ENCODE measurements at places on chromosomes 3 and 15. TPM values are rescaled to one million over a fixed set of nuclear protein-coding genes. Genes with fewer than 3 reads are reported as not detected.

GRCh38 chr3:11034309-11034985 is 41.9 kb downstream of the SLC6A1 start:
- no peak overlapping the region for H3K27ac ChIP-seq
- H3K36me3 ChIP-seq = no peaks in the 10 kb centered on the region
- no peak overlapping the region for H3K4me3 ChIP-seq
- no peak for DNase-seq

- no peaks in the 10 kb centered on the region for H3K36me3 ChIP-seq
- H3K4me1 ChIP-seq = no peaks in the 10 kb centered on the region
- no peaks in the 10 kb centered on the region for H3K27me3 ChIP-seq
- H3K4me3 ChIP-seq = no peak overlapping the region
- H3K27ac ChIP-seq = no peak overlapping the region
- no peak for DNase-seq
Observed at GRCh38 chr3:167669699-167670098, 16.0 kb upstream of the WDR49 start.

The LINGO1 gene
- total RNA-seq = 0.63 TPM

The CHRFAM7A gene
- total RNA-seq = 7.0 TPM

The GUCA1C gene
- total RNA-seq = not detected

- H3K4me3 ChIP-seq = no peak overlapping the region
- H3K4me1 ChIP-seq = no peaks in the 10 kb centered on the region
- H3K27ac ChIP-seq = no peak overlapping the region
- H3K27me3 ChIP-seq = no peaks in the 10 kb centered on the region
- no peak for DNase-seq
Observed at GRCh38 chr15:60212536-60212935, 185.2 kb downstream of the ANXA2 start.

The DUOX1 gene
- 0.68 TPM for total RNA-seq

DNA sequence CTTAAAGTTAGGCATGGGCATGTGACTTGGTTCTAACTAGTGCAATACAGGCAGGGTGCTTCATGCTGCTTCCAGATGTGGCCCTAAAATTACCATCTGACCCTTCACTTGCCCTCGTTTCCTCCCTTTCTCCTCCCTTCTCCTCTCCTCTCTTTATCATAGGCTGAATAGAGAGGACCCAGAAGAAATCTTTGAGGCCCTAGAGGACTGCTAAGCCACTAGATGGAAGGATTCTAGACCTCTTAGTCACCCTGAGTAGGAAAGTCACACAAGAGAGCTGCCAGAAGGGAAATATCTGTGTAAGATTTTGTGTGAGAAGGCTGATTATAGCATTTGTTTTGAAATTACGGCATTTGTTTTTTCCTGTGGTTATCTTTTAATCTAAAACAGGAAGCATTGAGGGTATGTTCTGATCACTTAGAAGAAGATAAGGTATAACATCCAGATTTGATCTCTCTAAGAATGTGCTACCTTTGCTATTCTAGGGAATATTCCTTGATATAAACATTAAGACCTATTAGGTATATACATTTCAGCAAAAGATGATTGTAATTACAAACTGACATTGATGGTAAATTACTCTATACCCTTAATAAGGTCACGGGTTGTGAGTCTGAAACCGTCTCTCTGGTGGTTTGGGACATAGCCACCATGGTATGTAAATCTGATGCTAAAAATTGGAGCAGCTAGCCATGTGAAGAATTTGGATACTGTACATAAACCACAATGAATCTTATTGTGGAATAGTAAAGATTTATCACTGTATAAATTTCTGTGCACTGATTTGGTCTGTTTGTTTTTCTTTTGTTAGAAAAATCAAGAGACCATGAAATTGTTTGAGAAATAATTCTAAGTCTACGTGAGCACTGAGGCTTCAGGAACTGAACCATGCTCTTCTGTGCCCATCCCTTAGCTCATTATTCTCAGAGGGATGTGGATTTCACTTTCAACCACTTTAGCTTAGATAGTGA is 84.1 kb downstream of the TP63 start:
- no peaks in the 10 kb centered on the region for H3K36me3 ChIP-seq
- DNase-seq = no peak
- no peak overlapping the region for H3K4me3 ChIP-seq
- no peak overlapping the region for H3K27ac ChIP-seq
- no peaks in the 10 kb centered on the region for H3K27me3 ChIP-seq

The SRPRB gene
- total RNA-seq = 37.7 TPM

DNA sequence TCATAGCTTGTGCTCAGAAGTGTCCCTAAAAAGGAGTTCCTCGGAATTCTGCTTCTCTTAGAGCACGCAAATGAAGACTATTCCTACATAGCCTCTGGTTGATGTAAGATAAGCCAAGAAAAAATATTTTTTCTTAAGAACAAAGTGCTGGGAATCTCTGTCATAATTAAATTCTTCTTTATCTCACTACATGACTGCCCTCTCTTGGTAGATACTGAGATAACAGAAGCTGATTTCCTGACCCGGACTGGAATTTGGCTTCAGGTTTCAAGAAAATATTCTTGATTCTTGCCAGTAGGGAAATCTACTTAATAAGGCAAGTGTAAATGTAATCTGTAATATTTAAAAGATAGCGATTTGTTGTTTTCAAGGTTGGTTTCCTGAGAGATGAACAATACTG is 31.3 kb upstream of the SETMAR start:
- no peaks in the 10 kb centered on the region for H3K27me3 ChIP-seq
- no peak for DNase-seq
- no peaks in the 10 kb centered on the region for H3K36me3 ChIP-seq
- H3K4me3 ChIP-seq = peak overlapping the region; percentile 29
- no peak overlapping the region for H3K27ac ChIP-seq

The CIDEC gene
- total RNA-seq = 2.6 TPM

The PFN2 gene
- total RNA-seq = 78.9 TPM

DNA sequence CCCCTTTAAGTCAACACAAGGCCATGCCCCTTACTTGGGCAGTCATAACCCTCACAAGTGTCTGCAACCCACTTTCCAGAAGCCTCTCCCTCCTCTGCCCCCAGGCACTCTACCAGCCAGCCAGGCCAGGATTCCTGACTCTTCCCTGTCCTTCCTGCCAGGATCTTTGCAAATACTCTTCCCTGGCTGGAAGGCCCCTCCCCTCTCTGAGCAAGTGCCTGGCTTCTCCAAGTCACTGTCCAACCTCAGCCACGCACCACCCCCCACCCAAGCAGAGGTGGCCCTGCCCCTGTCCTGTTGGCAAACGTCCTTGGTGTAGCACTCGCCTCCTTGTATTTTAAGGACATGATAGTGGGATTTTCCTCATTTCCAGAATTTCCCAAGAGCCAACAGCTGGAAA is 54.7 kb upstream of the USP3 start:
- no peak overlapping the region for H3K27ac ChIP-seq
- no peaks in the 10 kb centered on the region for H3K27me3 ChIP-seq
- no peaks in the 10 kb centered on the region for H3K4me1 ChIP-seq
- no peak overlapping the region for H3K4me3 ChIP-seq

DNA sequence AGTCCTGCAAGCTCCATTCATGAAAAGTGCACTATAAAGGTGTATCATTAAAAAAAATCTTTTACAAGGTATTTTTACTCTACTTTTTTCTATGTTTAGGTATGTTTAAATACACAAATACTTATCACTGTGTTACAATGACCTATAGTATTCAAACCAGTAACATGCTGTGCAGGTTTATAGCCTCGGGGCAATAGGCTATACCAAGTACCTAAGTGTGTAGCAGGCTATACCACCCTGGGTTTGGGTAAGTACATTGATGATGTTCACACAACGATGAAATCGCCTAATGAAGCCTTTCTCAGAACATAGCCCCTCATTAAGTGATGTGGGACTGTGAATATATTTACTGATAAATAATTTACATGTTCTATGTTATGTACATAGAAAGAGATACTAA is 104.6 kb downstream of the ATP1B3 start:
- no peaks in the 10 kb centered on the region for H3K4me1 ChIP-seq
- no peaks in the 10 kb centered on the region for H3K27me3 ChIP-seq
- H3K4me3 ChIP-seq = no peak overlapping the region

GRCh38 chr3:43373560-43373928 is 87.2 kb downstream of the SNRK start:
- no peak overlapping the region for H3K27ac ChIP-seq
- no peak overlapping the region for H3K4me3 ChIP-seq
- no peaks in the 10 kb centered on the region for H3K36me3 ChIP-seq

DNA sequence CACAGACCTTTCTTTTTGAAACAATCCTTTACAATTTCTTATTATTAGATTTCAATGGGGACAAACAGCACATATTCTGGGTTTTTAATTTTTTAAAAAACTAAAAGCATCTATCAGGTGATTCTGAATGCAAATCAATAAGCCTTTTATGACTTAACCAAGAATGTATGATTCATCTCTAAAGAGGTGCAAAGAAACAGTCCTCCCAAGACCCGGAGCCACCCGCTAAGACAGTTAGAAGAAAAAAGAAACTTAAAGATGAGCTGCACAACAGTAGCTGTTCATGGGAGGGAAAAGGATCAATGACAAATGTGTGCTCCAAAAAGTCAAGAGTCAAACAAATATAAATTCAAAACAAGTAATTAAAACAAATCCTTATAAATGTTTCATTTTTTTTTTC is 319.5 kb downstream of the THSD4 start:
- H3K4me3 ChIP-seq = no peak overlapping the region
- DNase-seq = no peak
- peak overlapping the region; percentile 68 for H3K27ac ChIP-seq
- H3K4me1 ChIP-seq = peaks cover 47% of the 10 kb centered on the region
- no peaks in the 10 kb centered on the region for H3K36me3 ChIP-seq

- no peak for DNase-seq
- no peaks in the 10 kb centered on the region for H3K36me3 ChIP-seq
- H3K27ac ChIP-seq = no peak overlapping the region
- no peak overlapping the region for H3K4me3 ChIP-seq
- H3K4me1 ChIP-seq = no peaks in the 10 kb centered on the region
Observed at GRCh38 chr3:16897254-16897926, 12.6 kb downstream of the PLCL2 start.

DNA sequence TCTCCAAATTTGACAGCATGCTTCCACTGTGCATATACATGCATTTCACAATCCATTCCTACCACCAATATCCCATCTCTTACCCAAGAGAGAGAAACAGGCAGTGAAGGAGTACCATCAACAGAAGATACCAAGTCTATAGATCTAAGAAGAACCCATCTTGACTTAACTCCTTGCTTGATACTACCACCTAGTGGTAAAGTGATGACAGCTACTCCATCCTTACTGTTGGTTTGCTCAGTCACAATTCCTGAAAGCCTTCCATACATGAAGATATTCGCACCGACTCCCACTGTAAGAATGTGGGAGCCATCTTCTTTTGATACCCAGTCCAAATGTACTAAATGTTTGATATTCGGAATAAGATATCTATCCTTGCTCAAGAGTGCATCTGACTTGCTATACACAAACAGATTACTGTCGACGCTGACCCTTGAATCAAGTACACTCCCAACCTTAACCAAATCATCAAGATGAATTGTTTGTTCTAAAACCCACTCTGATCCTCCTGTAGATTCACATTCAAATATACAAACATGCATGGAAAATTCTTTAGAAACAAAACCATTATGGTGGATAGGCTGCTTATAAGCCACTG is 123.1 kb downstream of the DMXL2 start:
- H3K27ac ChIP-seq = no peak overlapping the region
- no peak overlapping the region for H3K4me3 ChIP-seq
- no peaks in the 10 kb centered on the region for H3K4me1 ChIP-seq

DNA sequence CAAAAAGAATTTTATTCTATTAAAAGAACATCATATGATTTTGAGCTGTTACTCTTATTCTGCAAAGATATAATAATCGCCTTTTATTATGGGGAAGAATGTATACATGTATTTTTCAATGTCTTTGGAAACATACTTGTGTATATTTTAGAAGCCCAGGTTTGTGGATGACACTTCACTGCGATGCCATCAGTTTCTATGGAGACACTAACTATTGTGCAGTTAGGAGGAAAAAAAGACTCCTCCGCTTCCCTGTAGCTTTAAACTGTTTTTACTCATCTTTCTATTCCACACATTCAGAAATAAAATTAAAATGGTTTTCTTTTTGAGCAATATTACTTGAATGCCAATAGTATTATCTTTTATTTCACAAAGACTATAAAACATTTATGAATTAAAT is 305.0 kb downstream of the NLGN1 start:
- no peak overlapping the region for H3K27ac ChIP-seq
- no peaks in the 10 kb centered on the region for H3K36me3 ChIP-seq
- H3K4me3 ChIP-seq = no peak overlapping the region

DNA sequence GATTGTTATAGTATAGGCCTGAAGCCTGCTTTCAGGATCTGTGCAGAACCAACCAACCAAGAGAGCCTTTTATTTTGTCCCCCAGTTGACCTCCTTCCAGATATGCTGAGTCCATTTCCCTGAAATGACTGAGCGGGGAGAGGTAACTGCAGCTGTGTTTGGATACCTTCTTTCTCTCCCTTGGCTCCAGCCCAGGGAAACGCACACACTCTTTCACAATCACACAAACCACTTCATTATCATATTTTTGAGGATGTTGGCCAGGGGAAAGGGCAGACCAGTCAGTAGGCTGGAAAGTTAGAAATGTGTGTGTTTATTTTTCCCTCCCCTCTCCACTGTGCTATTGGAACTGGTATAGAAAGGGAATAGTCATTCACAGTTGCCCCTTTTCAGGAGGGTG is 417.7 kb upstream of the TBL1XR1 start:
- peaks cover 10% of the 10 kb centered on the region for H3K4me1 ChIP-seq
- no peak overlapping the region for H3K27ac ChIP-seq
- H3K27me3 ChIP-seq = no peaks in the 10 kb centered on the region
- no peaks in the 10 kb centered on the region for H3K36me3 ChIP-seq
- DNase-seq = no peak

The TJP1 gene
- total RNA-seq = 78.4 TPM

- peak overlapping the region; percentile 81 for H3K27ac ChIP-seq
- peaks cover 19% of the 10 kb centered on the region for H3K36me3 ChIP-seq
- H3K4me3 ChIP-seq = no peak overlapping the region
- H3K4me1 ChIP-seq = peaks cover 29% of the 10 kb centered on the region
- H3K27me3 ChIP-seq = no peaks in the 10 kb centered on the region
Observed at GRCh38 chr3:149009732-149010131, 18.4 kb downstream of the GYG1 start.

GRCh38 chr3:122032531-122032930 is 10.5 kb upstream of the ILDR1 start:
- no peaks in the 10 kb centered on the region for H3K4me1 ChIP-seq
- no peaks in the 10 kb centered on the region for H3K36me3 ChIP-seq
- no peaks in the 10 kb centered on the region for H3K27me3 ChIP-seq
- no peak overlapping the region for H3K4me3 ChIP-seq
- DNase-seq = no peak

DNA sequence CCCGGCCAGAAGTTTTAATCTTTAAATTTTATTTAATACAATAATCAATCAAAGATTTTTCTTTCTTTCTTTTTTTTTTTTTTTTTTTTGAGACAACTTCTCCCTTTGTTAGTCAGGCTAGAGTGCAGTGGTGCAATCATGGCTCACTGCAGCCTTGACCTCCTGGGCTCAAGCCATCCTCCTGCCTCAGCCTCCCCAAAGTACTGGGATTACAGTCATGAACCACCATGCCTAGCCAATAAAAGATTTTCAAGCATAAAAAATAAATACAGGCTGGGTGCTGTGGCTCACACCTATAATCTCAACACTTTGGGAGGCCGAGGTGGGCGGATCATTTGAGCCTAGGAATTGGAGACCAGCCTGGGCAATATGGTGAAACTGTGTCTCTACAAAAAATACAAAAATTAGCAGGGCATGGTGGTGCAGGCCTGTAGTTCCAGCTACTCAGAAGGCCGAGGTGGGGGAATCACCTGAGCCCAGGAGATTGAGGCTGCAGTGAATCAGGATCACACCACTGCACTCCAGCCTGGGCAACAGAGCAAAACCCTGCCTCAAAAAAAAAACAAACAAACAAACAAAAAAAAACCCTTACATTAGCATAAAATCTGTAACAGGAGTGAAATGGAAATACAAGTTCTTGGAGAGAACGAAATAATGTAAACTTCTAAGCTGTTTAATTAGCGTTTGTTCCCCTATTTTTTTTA is 29.1 kb upstream of the SRP14 start:
- H3K27me3 ChIP-seq = no peaks in the 10 kb centered on the region
- H3K4me1 ChIP-seq = peaks cover 15% of the 10 kb centered on the region
- H3K4me3 ChIP-seq = no peak overlapping the region
- H3K27ac ChIP-seq = no peak overlapping the region
- DNase-seq = no peak

Measured in thoracic aorta (tissue), 2 donors.